Activated CD4-positive, alpha-beta T cell treated with anti-CD3 and anti-CD28 coated beads, Interleukin-2, amount 50 U/mL, for 1 hour (primary cell): ENCODE measurements at places on chromosomes 3 and 15.

DNA sequence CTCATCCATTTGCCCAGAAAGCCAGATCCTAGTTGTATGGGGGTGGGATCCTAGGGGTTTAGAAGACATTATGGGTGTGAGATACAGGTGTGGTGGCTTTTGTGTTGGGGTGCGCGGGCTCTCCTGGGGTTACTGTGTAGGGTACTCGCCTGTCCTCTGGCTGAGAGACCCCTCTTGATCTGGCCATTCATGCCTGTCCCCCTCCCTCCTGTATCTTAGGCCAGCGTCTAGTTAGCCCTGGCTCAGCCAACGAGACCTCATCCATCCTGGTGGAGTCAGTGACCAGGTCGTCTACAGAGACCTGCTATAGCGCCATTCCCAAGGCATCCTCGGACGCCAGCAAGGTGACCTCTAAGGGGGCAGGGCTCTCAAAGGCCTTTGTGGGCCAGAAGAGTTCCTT lies 41.4 kb downstream of the DNASE1L3 start:
- no peak for DNase-seq

GRCh38 chr3:186997061-186997460 lies 66.7 kb downstream of the ST6GAL1 start:
- DNase-seq = no peak

DNA sequence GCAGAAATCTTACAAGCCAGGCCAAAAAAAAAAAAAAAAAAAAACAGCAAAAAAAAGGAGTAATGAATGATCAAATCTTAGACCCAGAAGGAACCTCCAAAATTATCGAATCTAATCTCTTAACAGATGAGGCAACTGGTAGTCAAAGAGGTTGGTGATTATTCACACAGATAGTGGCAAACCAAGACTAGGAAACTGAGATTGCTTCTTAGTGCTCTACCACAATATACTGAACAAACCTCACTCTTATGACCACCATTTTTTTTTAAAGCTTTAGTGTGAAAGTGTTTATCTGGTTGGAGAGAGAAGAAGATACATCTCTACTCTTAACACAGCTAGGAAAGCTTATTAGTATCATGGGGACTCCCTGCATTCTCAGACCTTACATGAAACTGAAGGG lies 17.3 kb downstream of the ATOSA start:
- no peak for DNase-seq

DNA sequence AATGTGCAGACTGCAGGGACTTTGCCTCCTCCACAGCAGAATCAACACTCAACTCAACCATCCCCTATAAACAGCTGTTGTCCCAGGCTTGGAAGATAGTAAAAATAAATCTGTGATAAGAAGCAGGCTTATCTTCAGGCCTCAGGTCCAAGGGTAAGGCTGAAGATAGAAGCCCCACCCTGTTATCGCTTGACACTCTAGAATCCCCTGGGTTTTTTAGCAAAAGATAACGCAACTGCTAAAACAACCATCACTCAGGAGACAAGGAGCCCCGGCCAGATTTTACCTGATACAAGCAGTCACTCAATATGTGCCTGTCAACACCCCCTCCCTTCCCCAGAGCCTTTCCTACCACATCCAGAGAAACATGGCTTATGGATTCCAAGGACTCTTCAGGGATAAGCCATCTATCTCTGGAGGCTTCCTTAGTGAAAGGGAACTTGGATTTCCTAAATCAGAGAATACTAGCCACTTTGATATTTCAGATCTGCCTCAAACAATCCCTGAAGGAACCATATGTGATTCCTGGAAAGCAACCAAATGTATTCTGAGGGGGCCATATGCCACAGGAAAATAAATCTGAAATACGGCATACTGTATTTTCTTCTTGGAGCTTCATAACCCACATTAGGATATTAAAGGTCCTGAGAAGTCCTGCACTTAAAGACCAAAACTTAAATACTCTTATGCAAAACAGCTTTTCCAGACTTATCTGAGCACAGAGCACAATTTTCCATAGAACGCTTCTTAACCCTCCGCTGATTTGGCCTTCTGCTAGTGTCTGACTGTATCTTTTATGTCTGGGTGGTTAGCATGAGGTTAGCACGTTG lies 60.4 kb downstream of the LYZL4 start:
- DNase-seq = no peak

DNA sequence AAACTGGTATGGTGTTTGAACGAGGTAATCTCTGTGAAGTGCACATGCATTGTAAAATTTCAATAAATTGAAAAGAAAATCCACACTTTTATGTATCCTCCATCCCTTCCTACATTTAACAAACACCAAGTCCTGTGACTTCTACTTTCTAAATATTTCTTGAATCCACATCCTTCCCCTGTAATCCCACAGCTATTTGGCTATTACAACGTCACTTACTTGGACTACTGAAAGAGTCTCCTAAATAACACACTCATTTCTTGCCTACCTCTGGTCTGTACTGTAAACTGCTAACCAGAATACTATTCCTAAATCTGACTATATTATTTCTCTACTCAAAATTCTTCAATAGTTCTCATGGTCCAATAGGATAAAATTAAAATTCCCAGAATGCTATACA lies 176.1 kb downstream of the NEK10 start:
- no peak for DNase-seq

DNA sequence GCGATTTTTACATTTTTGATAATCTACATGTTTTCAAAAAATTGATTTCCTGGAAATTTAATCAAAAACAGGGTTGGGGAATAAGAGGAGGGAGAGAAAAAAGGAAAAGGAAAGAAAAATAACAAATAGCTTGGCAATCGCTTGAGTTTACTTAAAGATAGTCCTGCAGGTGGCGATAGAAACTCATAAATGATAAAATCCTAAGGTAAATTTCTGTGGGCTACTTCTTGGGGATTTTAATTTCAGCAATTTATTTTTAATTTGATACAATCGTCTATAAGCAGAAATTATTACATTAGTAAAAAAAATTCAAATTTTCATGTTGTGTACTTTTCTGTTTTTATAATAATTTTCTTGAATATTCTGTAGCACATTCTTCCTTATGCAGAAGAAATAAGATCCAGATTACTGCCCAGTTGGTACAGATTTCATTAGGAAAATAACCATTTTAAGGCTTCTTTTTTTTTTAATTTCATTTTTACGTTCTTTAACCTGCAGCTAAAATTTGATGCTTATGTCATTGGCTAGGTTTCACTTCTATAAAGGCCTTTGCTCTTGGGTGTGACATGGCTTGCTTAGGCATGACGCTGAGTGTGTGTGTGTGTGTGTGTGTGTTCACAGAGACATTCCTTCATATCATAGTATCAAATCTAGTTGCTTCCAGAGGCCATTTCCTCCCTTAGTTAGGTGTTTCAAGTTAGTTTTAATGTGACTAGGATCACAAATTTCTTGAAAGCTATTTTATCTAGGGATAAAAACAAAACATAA lies 181.8 kb downstream of the MCTP2 start:
- no peak for DNase-seq

DNA sequence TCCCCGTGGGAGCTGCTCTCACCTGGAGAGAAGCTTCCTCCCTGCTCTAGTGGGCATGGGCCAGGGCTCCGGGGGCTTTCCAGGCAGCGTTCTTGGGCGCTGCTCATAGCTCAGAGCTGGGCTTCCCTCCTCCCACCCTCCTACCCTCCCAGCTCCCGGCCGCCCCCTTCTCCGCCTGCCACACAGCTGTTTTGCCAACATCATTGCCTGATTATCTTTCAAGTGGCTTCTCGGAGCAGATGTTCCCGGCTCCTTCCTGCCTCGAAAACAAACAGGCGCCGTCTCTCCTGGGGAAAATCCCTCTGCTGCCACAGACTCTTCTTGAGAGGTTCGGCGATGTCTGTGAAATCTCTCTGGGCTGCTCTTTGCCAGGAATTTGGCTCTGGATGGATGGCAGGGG lies 195.6 kb downstream of the RPLP1 start:
- DNase-seq = no peak

DNA sequence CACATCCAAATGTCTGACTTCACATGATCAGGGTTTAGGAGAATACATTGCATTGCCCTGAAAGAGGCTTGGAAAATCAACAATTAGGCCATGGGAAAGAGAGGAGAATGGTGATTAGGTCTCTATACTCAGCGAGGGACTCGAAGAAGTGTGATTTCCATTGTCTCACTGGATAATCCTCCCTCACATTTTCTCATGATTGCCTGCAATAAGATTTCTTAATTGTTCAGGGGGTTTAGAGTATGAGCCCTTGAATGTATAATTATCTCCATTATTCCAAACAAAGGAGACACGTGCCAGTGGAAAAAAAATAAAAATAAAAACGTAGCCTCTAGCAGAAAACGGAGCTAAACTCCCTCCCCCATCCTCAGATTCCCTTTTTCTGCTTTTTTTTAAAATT lies 173.2 kb downstream of the TPRG1 start:
- DNase-seq = no peak

- DNase-seq = peak; percentile 48
Observed at GRCh38 chr3:5187920-5188418, 462 bp downstream of the EDEM1 start.

GRCh38 chr3:66196633-66197032 lies 24.2 kb upstream of the SLC25A26 start:
- no peak for DNase-seq
